ENCODE measurements at places on chromosomes 7 and 10. TPM values are rescaled to one million over a fixed set of nuclear protein-coding genes. Genes with fewer than 3 reads are reported as not detected.

- H3K27me3 ChIP-seq, result no peaks in the 10 kb centered on the region
- H3K4me1 ChIP-seq, result no peaks in the 10 kb centered on the region
- no peak overlapping the region for H3K4me3 ChIP-seq
- no peak overlapping the region for H3K27ac ChIP-seq
These were observed 149.6 kb upstream of the TCERG1L start for GRCh38 chr10:131461093-131461492.

DNA sequence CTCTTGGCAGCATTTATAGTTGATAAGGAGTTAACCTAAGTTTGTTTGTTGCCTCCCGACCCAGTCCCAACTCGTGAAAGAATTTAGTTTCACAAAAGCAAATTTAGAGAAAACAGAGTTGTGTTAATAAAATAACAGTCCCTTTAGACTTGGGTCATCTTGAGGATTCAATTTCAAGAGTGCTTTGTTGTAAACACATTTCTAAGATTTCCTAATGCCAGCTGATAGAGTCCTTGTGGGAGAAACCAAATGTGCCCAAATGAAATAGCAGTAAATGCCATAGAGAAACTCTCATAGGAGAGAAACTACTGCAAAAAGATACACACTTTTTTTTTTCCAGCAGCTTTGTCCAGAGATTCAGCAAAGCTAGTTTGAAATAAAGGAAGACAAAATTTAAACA, 211.3 kb upstream of the BMPER start:
- no peak for DNase-seq
- no peaks in the 10 kb centered on the region for H3K27me3 ChIP-seq
- H3K4me3 ChIP-seq, result no peak overlapping the region
- no peaks in the 10 kb centered on the region for H3K4me1 ChIP-seq
- no peak overlapping the region for H3K27ac ChIP-seq

- no peaks in the 10 kb centered on the region for H3K36me3 ChIP-seq
- no peak overlapping the region for H3K4me3 ChIP-seq
- no peak overlapping the region for H3K27ac ChIP-seq
- H3K4me1 ChIP-seq, result no peaks in the 10 kb centered on the region
- H3K27me3 ChIP-seq, result peaks cover 6% of the 10 kb centered on the region
- no peak for DNase-seq
These were observed 213.8 kb downstream of the AHR start for GRCh38 chr7:17512181-17512675.

- H3K27me3 ChIP-seq, result peaks cover 23% of the 10 kb centered on the region
- no peak overlapping the region for H3K27ac ChIP-seq
- no peaks in the 10 kb centered on the region for H3K36me3 ChIP-seq
- no peak for DNase-seq
These were observed 61.7 kb upstream of the UBE3C start for GRCh38 chr7:157077021-157077420.

The CRHR2 gene
- total RNA-seq, result not detected

The WEE2 gene
- total RNA-seq, result not detected

The TRIM8 gene
- 76.7 TPM for total RNA-seq

Data from activated T-helper 2 cell treated with anti-CD3 and anti-CD28 coated beads, Interferon-gamma antibody, Interleukin-2, Interleukin-4, amounts not matched to agents 10 μg/mL and 5 μg/mL and 100 μg/mL, durations not matched to agents 14 hours and 24 hours and 36 hours (primary cell).